ENCODE measurements at places on chromosomes 12 and 14.

- DNase-seq: no peak
Measured at GRCh38 chr14:25522926-25523325, 473.0 kb upstream of the STXBP6 start.

GRCh38 chr12:107684990-107685359, 624 bp upstream of the PWP1 start:
- no peak for DNase-seq

- DNase-seq: no peak
Measured at GRCh38 chr14:80584744-80585505, 356.6 kb downstream of the CEP128 start.

- DNase-seq: peak; percentile 22
Measured at GRCh38 chr12:29889737-29890136, 106.0 kb upstream of the TMTC1 start.

- DNase-seq: peak; percentile 53
Measured at GRCh38 chr14:61470261-61470960, 149.0 kb downstream of the PRKCH start.

GRCh38 chr12:50241178-50241577, 42.1 kb downstream of the LIMA1 start:
- no peak for DNase-seq

DNA sequence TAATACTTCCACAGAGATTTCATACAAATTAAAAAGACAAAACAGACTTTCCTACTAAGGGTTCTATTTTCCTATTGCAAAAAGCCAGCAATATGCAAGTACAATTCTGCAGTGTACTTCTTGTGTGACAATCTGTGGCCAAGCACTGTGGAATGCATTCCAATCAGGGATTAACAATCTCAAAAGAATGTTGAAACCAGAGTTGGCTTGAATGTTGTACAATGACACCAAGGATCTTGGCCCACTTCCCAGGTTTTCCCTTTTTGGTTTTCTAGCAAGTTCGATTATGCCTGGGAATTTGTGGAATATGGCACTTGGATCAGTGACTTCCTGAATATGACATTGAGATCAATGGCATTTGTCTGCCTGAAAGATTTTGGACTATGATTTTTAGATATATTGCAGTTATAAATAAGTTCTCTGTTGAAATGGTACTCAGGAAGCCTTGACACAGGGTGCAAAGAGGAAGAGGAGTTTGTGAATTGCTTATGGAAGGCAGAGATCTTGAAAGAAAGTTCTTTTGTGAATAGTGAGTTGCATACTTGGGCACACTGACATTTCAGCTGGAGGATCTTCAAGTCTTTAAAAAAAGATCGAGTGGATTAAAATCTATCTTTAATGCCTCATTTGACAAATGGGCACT, 81.4 kb upstream of the FERMT2 start:
- no peak for DNase-seq

DNA sequence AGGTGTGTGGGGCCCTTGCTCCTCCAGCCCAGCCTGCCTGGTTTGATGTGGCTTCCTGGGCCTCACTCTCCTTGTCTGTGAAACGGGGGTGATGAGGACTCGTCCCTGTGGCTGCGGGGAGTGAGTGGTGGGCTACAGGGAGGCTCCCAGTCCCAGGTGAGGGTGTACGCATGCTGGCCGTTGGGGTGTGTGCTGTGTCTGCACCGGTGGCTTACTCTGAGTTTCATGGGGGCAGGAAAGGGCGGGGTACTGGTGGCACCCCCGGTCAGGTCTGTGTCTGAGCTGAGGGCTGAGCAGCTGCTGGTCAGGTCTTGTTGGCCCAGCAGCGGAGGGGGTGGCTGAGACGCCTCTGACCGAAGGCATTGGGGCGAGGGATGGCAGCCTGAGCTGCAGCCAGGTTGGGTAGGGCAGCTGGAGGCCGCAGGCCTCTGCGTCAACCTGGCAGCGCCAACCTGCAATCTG, 11.2 kb downstream of the ULK1 start:
- no peak for DNase-seq

DNA sequence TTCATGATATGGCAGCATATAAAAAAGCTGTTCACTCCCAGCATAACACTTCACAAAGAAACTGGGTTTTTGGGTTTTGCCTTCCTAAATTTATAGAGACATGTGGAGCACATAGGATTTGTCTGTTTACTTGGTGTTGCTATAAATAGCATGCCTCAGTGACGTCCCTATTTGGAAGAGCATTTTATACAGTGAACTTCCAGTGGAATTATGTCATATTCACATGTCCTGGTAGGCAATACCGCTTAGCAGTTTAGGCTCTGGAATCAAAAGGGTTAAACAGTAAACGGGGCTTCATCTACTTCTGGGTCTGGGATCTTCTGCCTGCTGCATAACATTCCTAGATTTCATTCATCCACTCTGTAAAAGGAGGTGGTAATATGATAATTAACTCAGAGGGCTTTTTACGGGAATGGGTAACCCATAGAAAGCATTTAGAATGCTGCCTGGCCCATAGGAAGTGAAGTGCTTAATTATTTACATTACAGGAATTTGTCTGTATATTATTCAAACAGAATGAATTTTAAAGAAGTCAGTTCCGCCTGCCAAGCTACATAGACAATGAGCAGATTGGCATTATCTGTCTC, 396.1 kb downstream of the TMTC2 start:
- no peak for DNase-seq

GRCh38 chr12:11954181-11954580, 116.6 kb upstream of the BCL2L14 start:
- DNase-seq: no peak

DNA sequence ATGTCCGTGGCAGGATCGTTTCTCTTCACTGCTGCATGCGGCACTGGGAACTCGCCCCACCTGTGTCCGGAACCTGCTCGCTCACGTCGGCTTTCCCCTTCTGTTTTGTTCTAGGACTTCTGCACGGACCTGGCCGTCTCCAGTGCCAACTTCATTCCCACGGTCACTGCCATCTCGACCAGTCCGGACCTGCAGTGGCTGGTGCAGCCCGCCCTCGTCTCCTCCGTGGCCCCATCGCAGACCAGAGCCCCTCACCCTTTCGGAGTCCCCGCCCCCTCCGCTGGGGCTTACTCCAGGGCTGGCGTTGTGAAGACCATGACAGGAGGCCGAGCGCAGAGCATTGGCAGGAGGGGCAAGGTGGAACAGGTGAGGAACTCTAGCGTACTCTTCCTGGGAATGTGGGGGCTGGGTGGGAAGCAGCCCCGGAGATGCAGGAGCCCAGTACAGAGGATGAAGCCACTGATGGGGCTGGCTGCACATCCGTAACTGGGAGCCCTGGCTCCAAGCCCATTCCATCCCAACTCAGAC, 1.2 kb downstream of the FOS start:
- DNase-seq: no peak

- no peak for DNase-seq
Measured at GRCh38 chr14:57769863-57770523, 95.9 kb downstream of the SLC35F4 start.

GRCh38 chr12:123502163-123502704, 31.3 kb downstream of the RILPL1 start:
- peak; percentile 74 for DNase-seq

- DNase-seq: no peak
Measured at GRCh38 chr12:123998991-123999359, 26.0 kb downstream of the ZNF664 start.

- DNase-seq: peak; percentile 71
Measured at GRCh38 chr14:99982537-99983250, 82.5 kb upstream of the EVL start.

- DNase-seq: no peak
Measured at GRCh38 chr14:105466531-105467248, 7.9 kb upstream of the CRIP2 start.

- no peak for DNase-seq
Measured at GRCh38 chr12:20453756-20454310, 85.5 kb downstream of the PDE3A start.

GRCh38 chr14:26808407-26808806, 210.6 kb upstream of the NOVA1 start:
- no peak for DNase-seq

- DNase-seq: peak; percentile 23
Measured at GRCh38 chr12:79344855-79345847, 345.6 kb downstream of the PAWR start.

DNA sequence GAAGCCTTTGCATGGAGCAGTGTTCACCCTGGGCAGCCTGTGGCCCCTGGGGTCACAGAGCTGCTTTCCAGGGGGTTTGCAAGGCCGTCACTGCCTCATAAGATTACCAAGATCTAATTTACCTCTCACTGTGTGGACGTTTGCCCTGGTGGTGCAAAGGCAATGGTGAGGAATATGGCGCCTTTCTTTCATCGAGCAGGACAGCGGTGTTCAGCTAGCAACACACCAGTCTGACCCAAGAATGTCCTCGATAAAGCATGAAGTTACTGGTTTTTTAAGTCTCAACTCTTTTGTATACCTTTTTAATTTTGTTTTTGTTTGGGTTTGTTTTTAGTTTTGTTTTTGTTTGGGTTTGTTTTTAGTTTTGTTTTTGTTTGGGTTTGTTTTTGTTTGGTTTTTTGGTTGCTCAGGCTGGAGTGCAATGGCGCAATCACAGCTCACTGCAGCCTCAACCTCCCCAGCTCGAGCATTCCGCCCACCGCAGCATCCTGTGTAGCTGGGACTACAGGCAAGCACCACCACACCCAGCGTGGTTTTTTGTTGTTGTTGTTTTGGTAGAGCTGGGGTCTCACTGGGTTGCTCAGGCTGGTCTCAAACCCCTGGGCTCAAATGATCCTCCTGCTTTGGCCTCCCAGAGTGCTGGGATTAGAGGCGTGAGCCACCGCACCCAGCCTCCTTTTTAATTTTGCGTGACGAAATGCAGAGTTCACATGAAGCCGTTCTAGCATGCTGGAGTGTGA, 57.9 kb downstream of the PPP2R5C start:
- DNase-seq: no peak

GRCh38 chr12:49895773-49896172, 7.9 kb downstream of the FAIM2 start:
- DNase-seq: no peak

GRCh38 chr14:53032838-53033390, 82.1 kb upstream of the FERMT2 start:
- no peak for DNase-seq

DNA sequence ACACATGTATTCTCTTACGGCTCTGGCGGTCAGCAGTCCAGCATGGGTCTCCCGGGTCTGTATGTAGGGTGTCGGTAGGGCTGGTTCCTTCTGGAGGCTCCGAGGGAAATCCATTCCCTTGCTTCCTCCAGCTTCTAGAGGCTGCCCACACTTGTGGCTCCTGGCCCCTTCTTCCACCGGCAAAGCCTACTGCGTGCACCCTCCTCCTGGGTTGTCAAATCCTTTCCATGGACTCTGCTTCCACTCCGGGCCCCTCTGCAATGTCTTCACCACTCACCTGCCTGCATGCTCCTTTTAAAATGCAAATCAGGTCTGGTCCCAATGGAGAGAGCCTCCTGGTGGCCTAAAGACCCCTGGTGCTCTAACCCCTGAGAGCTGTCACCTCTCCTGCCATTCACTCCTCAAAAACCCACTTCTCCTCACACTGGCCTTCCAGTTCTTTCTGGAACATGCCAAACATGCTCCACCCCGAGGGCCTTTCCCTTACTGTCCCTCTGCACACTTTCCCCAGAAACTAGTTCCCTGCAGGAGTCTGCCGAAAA, 108.5 kb downstream of the DICER1 start:
- no peak for DNase-seq

DNA sequence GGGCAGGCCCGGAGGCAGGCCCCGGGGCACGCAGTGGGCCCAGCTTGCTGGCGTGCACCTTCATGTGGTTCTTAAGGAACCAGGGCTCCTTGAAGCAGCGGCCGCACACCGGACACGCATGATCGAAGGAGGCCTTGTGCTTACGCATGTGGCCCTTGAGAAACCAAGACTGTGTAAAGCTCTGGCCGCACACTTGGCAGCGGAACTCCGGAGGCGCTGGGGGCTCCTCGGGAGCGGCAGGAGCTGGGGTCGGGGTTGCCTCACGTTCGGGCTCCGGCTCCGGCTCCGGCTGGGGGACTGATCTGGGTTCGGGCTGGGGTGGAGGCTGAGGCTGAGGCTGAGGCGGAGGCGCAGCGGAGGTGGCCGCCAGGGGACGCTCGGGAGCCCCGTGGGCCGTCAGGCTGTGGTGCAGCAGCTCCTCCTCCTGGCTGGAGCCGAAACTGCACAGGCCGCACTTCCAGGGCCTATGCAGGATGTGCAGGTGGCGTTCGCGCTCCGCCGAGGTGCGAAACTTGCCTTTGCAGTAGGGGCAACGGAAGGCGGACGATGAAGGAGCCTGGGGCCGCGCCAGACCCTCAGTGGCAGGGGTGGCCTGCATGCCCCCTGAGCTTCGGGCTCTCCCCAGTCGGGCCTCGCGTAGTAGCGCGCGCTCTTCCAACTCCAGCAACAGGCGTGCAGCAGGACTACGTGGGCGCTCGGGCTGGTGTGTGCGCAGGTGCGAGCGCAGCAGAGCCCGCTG, 6.0 kb downstream of the ZNF219 start:
- DNase-seq: peak; percentile 91

GRCh38 chr12:117404940-117405339, 43.5 kb upstream of the NOS1 start:
- no peak for DNase-seq

GRCh38 chr12:45214749-45215418, 1.0 kb upstream of the ANO6 start:
- no peak for DNase-seq

- DNase-seq: no peak
Measured at GRCh38 chr12:118290130-118290529, 82.6 kb downstream of the TAOK3 start.

DNA sequence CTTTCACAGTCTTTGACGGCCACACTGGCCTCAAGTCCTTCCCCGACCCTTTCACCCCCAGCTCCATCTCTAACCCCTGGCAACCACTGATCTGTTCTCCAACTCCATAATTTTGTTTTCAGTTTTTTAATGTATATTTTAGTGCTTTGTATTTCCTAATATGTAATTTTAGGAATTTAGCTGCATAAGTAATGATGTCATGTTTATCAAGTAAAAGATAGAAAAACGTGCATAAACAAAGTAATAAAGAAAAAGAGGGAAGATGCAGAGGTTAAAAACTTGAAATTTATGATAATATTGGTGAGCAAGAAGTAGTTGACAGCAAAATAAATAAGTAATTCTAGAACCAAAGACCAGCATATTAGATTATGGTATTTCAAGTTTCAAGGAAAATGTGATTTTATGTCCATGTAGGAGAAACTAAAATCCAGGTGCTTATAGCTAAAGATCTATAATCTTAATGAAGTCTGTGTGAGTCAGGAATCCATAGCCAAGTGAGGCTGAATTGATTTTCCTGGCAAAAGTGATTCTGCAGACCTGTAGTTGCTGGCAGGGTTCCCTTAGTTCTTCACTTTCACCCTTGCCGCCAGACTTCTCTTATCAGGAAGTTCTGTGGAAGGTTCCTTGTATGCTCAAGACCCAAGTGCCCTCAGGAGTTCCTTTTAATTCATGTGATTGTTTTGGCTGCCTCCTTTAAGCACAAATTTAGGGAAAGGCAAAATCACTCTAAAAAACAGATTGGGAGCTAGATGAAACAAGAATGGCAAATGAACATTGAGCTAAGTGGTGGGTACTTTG, 24.4 kb downstream of the FBXW8 start:
- DNase-seq: no peak

GRCh38 chr12:5038781-5039311, 4.8 kb upstream of the KCNA5 start:
- DNase-seq: no peak

DNA sequence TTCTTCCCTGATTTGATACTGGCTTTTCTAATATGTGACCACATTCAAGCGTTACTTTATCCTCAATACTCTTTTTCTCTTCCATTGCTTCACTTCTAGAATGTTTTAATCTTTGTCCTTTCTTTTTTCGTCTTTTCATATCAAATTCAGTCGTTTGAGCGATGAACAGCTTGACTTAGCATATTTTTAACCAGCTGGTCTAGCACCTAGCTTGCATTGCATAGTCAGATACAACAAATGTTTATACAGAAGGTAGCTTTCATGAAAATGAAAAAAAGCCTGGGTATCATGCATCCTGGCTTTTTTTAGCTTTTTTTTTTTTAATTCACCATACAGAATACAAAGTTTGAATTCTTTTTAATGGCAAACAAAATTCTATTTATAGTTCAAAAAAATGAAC, 1.2 kb downstream of the SOX5 start:
- peak; percentile 7 for DNase-seq
